CD4-positive, alpha-beta T cell treated with Interferon gamma for 1 hour (primary cell): ENCODE measurements at places on chromosomes 6 and 20.

DNA sequence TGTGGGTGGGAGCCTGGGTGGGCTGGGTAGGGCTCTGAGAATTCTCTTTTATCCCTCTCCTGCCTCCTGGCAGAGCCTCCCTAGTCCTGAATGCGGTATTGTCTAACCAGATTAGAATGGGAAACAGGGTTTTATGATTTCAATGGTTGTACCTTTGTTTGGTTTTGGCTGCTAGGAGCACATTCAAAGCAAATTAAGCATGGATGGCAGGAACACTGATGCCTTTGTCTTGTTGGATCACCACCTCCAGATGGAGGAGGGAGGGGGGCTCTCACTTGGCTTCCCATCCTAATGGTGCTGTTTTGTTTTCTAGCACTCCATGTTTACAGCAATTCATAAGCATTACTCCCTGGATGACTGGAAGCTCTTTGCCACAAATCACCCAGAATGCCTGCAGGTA lies 11.6 kb downstream of the GMPR start:
- no peak for DNase-seq

GRCh38 chr20:4883051-4883450 lies 118.3 kb downstream of the SLC23A2 start:
- no peak for DNase-seq

DNA sequence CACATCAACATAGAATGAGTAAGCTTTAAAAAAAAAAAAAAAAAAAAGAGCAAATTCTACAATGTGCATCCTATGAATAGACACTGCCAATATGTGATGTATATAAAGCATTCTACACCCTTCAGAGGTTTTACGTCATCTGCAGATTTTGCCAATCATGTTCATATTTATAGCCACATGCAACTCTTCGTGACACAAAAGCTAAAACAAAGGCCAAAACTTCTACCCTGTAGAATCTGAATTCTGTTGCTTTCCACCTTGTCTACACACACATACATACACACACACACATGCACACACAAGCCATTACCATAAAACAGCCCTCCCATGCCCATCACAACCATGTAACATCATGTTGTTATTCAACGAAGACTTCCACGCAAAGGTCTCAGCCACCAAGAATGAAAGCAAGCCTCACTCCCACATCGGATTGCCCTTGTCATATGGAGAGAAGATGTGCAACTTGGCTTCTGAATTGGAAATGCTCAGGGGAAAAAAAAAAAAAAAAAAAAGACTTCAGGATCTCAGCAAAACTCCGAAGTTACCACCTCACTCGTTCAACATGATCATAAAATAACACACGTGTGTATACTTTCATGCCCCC lies 479.4 kb upstream of the JARID2 start:
- no peak for DNase-seq

GRCh38 chr20:35854713-35855348 lies 83.0 kb downstream of the PHF20 start:
- no peak for DNase-seq

GRCh38 chr6:111553580-111553979 lies 52.1 kb downstream of the TRAF3IP2 start:
- DNase-seq, result no peak

DNA sequence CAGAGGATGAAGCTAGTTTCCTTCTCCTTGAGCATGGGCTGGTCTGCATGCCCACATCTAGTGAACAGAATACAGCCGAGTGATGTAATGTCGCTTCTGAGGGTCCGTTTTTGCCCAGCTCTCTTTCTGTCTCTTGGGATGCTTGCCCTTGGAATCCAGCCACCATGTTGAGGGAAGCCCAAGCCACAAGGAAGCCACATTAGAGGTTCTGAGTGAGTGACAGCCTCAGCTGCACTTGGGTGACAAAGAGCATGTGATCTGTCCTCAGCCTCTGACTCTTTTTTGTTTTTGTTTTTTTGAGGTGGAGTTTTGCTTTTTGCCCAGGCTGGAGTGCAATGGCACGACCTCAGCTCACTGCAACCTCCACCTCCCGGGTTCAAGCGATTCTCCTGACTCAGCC lies 100.6 kb upstream of the SALL4 start:
- no peak for DNase-seq

DNA sequence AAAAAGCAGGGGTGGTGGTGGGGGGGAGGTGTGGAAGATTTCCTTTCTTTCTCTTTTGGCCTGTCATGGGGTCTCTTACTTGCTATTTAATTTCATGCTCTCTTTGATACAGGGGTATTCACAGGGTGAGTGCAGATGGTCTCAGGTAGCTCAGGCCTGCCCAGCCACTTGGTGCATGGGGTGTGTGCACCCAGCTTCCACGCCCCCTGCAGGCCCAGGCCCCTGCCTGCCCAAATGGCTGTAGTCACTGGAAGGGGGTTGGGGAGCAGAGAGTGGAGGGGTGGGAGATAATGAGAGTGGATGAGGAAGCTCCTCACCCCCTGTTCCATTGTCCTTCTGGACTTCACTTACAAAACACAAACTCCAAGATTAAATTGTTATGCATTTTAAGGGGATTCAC lies 133.6 kb upstream of the SGK1 start:
- DNase-seq, result no peak

DNA sequence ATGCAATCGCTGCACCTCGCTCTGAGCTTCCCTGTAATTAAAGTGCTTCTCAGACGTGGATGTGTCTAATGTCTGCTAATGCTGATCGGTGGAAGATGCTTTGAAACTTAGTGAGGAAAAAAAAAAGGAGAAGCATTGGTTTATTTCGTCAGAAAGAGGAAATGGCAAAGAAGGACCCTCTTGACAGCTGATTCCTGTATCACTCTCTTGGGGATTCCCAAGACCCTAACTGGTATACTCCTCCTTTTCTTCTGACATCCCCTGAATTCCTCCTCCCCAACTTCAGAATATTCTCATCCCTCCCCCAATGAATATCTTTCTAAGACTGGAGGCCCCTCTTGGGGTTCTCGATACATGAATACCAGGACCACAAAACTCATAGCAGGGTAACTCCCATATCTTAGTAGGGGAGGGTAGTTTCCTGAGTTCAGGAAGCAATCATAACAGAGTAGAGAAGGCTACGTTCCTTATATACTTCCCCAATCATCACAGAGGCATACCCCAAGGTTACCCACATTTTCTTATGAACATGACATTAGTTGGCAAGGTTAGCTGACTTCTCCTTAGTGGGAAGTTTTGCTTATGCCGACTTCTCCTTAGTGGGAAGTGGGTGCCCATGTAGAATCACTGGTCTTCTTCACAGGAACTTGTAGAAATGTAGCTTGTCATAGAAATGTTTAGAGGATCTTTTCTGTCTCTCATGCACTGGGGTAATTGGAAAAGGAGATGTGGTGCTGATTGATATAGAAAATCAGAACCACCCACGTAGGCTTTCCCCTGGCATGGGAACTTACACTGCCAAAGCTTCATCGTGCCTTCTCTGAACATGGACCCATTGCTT lies 63.8 kb upstream of the ATXN1 start:
- DNase-seq, result no peak

DNA sequence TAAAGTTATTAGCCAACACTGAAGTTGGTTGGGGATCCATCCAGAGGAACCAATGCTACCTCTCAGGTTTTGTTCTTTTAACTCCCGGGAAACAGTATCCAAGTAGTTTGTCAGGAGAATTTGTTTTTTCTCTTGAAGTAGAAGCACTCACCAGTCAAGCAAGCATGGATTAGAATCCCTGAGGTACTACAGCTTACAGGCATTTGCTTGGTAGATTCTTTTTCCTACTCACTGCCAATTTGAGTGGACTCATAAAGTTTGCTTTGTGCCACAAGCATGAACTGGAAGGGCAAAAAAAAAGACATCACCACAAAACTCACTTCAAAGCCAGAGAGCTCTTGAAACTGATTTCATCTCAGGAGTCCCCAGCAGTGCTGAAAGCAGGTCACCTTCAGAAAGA lies 167.4 kb downstream of the MBOAT1 start:
- no peak for DNase-seq

DNA sequence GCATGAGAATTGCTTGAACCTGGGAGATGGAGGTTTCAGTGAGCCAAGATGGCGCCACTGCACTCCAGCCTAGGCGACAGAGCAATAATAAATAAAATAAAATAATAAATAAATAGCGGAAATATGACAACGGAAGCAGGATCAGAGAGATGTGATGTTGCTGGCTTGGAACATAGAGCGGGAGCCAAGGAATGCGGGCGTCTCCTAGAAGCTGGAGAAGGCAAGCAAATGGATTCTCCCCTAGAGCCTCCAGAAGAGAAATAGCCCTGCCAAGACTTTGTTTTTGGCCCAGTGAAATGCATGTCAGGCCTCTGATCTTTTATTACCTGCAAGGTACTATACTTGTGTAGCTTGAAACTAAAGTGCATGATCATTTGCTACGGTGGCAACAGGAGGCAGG lies 12.4 kb downstream of the KIAA1755 start:
- no peak for DNase-seq

GRCh38 chr6:135722679-135723078 lies 128.8 kb upstream of the PDE7B start:
- DNase-seq, result no peak

GRCh38 chr6:102407886-102408741 lies 1014.6 kb downstream of the GRIK2 start:
- DNase-seq, result no peak

- peak; percentile 36 for DNase-seq
These were observed 42.3 kb upstream of the PTPN1 start for GRCh38 chr20:50467718-50468356.

GRCh38 chr20:9280666-9281065 lies 211.8 kb downstream of the PLCB4 start:
- DNase-seq, result no peak

- DNase-seq, result peak; percentile 73
These were observed 582 bp downstream of the SNRPB start for GRCh38 chr20:2469991-2470422.

- DNase-seq, result no peak
These were observed 2.4 kb downstream of the FAM135A start for GRCh38 chr6:70415660-70416059.

DNA sequence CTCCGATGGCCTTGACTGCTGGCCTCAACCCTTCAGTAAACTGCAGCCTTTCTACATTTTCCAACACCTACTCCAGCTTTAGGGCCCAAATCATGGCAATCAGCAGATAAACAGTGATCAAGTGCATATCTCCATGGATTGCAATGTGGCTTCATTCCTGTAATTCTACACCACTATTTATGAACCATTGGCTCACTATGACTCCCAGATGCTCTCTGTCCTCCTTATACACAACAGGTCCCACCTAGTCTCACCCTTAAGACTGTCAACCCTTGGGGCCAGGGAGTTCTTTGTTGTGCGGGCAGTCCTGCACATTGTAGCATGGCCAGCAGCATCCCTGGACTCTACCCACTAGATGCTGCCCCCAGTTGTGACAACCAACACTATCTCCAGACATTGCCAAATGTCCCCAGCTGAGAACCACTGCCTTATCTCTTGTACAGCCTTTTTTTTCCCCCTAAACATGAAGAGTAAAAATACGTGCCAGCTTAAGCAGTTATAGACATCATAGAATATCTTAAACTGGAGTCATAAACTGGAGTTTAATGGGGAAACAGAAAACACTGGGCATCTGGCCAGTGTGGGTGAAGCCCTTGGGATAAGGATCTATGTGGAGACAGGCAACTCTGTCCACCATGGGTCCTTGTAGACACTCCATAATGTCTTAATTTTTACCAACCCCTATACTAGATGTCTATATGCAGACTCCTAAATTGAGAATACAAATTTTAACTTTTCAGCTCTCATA lies 21.1 kb downstream of the MRPL14 start:
- no peak for DNase-seq

DNA sequence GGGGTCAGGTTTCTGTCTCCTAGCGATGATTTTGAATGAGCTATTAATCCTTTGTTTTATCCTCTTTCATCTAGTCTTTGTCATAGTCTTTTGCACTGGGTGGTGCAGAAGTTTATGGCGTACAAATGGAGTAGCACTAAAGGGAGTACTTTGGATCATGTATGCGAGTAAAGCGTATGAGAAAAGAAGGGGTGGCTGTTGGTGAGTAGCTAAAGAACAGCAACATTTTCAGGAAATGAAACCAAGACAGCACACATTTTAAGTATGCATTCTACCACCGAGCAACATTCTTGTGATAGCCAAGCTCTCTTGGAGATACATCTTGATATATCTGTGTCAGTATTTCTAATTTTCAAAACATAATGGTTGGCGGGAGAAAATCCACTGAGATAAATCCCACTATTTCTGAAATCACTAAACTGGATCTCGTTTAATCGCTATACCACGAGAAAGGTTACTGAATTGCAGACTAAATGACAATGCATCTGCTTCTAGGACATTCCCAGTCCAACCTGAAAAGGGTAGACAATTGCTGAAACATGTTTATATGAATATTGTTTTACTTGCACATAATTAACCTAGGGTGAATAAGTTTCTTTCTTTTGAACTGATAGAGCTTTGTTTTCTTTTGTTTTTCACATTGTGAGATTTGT lies 196.1 kb downstream of the TRIM27 start:
- DNase-seq, result no peak

DNA sequence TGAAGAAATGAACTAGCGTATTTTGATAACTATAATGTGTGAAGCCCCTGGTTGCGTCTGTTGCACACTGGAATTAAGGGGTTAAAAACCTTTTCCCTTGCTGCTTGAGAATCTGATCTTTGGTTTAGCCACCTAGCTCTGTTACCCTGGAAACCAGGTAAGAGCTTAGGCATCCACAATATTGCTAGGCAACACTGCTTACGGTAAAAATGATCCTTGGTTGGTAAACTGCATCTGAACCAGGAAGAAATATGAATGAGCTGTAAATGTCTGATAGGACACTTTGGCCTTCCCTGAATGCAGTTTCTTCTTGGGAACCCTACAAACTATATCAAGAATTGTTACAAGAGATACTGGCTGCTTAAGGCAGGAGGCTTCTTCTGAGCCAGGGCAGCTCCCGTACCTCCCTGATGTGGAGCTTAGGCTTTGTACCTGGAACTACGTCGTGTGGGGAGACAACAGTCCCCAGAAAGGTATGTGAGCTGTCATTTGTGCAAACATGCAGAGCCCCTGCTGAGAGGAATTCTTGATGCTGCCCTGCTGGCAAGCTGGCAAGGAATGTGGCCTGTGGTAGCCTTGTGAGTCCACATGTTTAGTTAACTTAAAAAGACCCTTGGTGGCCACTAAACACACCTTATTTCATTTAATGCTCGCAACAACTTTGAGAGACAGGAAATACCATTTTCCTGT lies 18.4 kb downstream of the UBE3D start:
- DNase-seq, result no peak

GRCh38 chr6:11601776-11602605 lies 64.4 kb downstream of the TMEM170B start:
- DNase-seq, result no peak

DNA sequence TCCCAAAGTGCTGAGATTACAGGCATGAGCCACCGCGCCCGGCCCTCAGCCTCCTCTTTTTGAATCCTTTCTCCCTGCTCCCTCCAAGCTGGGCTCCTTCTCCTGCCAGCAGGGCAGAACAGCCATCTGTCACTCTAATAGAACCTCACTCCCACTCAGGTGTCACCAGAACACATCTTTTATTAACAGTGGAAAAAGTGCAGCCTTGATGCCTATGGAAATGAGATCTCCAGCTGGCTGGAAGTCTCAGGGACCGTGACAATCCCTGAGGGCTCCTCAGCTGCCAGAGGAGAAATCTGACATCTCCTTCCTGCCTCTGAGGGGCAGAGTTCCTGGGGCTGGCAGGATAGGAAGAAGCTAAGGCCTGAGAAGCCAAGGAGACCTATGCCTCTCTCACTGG lies 28.0 kb downstream of the TMC2 start:
- no peak for DNase-seq

- no peak for DNase-seq
These were observed 117.4 kb upstream of the PROKR2 start for GRCh38 chr20:5434116-5434515.
